ENCODE measurements at places on chromosomes 2 and 18.

DNA sequence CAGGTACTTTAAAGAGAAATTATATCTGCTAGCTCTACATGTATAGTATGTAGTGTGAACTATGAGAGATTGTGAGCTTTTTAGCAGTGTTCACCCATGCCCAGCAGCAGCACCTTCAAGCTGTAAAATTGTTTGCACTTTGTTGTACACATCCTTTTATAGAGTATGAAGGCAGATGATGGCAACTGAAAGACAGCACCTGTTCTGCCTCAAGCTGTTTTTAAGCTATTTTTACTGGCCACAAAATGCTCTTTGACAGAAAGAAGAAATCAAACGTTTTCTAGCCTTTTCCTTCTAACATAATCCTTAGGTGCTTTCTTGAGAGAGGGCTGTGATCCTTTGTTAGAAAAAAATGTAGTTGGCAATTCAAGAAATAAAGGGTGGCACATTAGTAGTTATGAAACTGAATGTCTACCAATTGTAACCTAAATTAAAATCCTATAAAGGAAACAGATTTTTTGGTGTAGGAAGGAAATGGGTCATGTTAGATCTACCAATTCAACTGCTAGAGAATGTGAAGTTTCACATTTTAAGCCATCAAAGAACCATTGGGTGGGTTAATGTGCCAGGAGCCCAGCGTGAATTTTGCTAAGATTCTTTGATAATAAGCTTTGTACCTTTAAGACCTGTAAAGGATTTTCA is 59.5 kb downstream of the R3HDM1 start:
- DNase-seq, result no peak

GRCh38 chr2:98927027-98927426 is 9.0 kb downstream of the CRACDL start:
- DNase-seq, result no peak

- DNase-seq, result no peak
Observed at GRCh38 chr2:174796319-174796771, 32.1 kb upstream of the CHRNA1 start.

DNA sequence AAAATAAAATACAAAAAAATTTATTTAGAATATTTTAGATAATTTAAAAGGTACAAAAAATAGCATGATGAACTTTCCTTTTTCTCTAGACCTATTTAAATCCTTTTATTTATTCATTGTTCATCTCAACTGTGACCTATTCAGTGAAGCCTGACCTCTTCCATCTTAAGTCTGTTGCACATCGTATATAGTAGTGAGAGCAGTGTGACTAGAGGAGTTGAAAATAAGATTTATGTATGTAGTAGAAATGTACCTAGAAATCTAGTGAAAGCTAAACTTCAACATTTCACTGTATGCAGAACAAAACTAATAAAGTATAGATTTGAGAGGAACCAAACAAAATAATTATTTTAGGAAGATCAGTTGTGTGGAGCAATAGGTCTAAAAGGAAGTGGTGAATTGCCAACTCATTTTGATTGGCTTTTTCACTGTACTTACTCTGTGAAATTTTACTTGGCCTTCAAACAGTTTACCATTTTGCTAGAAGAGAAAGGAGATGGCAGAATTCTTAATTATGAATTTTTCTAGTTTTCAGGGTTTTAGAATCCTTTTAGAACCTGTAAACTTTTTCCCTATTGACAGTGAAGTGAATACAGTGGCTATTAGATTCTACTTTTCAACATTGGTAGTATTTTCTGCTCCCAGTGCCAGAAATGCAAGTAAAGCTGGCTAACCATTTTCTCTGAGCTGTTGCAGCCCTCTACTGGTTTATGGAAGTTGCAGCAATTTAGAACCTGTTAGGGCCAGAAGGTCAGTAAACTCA is 11.0 kb downstream of the ANKRD12 start:
- DNase-seq, result no peak

- no peak for DNase-seq
Observed at GRCh38 chr2:173346035-173346434, 8.6 kb upstream of the CDCA7 start.

- no peak for DNase-seq
Observed at GRCh38 chr18:6362559-6363129, 52.1 kb downstream of the L3MBTL4 start.

DNA sequence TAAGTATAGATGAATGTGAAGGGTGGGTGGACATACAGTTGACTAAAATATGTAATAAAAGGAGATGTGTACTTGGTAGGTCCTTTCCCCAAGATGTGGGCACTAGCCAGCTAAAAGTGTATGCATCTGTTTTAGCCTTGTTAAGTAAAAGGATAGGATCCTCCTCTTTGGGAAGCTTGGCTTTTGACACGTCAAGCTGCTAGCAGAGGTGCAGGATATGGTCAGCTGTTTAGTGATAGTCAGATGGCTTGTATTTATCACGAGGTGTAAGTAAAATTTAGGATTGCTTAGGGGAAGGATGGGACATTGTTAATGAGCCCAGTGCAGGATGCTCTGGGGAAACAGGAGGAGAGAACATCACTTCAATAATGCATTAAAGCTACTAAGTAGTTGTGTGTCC is 1.5 kb downstream of the MFSD6 start:
- DNase-seq, result no peak

DNA sequence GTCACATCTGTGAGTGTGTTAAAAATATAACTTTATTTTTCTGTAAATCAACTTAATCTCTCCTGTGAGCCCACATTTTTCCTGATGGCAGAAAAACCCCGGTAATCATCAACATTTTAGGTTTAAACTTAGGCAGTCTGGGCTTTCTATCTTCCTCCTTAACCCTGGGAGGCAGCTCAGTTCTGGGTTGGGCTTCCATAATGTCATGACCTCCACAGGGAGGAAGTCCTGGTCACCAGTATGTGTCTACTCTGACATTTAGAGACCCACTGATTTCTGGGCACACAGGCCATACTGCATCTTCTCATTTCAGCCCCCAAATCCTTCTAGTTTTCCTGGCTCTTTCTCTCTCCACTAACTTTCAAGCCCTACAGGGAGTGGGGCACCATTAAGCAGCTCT is 181.2 kb downstream of the DYSF start:
- no peak for DNase-seq

DNA sequence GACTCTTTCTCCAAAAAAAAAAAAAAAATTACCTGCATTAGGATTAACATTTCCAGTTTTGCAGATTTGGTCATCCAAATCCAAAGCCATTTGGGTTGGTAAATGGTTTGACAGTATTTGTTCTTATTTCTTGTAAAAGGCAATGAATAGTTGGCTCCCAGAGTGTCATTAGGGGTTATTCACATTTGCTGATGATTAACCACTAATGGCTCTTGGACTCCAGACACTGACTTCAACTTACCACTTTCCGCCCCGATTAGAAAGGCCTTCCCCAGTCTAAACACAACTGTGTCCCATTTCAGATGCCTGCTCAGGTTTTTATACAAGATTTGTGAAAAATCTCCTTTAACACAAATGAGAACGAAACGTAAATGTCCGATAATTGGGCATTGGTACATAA is 9.6 kb upstream of the TGIF1 start:
- DNase-seq, result no peak

- DNase-seq, result no peak
Observed at GRCh38 chr2:85452237-85452636, 33.7 kb downstream of the SH2D6 start.

DNA sequence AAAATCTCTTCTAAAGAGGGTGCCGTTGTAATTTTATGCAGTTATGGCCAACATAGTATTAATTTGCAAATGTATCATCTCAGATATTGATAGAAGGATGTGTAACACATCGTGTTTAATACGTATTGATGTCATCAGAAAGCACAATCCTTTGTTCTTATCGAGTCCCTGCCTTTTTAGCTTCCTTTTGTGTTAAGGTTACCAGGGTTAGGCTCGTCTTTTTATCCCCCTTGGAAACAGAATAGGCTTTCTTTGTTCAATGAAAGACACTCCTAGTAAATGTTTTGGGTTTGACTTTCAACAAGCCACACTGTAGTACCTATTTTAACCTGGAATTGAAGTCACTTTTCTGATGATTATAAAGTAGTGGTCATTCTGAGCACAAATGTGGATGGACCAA is 136.2 kb downstream of the WDR7 start:
- no peak for DNase-seq

- no peak for DNase-seq
Observed at GRCh38 chr18:3728704-3729437, 278.9 kb downstream of the TGIF1 start.

DNA sequence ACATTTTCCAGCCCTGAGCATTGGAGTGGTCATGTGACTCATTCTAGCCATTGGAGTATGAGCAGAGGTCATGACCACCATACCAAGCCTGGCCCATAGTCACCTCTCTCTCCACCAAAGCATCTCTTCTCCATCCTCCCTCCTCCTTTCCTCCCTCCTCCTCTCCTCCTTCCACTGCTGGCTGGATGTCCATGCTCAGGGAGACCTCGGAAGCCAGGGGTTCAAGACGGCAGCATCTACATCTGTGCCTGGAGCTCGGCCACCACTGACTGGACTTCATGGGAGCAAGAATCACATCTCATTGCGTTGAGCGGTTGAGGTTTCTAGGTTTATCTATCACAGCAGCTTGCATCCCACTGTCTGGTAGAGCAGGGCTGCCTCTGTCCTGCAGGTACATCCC is 252.4 kb downstream of the NDUFA10 start:
- DNase-seq, result no peak

DNA sequence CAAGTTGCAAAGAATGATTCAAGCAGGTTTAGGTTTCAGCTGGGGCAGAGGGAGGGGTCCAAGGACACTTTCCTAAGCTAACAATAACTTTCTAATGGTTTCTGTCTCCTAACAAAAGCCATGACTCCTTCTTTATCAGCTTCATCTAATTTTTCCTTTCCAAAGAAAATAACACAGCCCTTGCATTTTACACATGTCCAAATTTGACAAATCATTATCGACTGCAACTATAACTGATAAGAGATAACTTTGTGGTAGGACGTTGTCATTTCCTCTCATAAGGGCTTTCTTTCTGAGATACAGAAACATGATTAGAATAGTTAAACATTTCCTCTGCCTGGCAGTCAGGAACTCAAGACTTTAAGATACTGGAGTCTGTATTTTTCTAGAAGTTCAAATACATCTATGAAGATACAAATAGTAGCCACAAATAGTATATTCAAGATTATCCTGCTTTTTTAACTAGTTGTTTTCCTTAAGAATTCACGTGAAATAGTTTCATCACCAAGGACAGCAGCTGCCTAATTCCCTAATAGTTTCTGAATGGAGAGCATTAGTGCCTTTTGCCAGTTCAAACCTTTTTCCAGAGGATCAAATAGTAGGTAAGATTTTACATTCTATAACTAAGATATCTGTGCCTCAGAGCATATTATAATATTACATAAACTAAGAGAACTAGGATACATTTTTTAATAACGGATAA is 263.2 kb downstream of the EXOC6B start:
- no peak for DNase-seq

DNA sequence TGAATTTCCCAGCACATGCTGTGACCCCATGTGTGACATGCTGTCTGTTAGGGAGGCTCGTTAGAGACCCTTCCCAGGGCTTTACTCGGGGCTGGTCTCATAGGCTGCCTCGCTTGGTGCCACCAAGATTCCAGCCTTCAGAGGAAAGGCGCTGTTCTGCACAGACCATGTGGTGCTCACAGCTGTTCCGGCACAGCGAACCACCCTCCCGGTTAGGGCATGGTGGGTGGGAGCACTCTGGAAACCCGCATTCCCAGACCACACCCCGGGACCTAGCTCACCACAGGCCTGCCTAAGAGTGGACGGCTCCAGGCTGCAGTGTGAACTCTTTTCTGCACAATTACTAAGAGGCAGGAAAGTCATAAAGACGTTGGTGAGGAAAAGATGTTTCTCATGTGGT is 112.0 kb downstream of the MBP start:
- DNase-seq, result no peak

GRCh38 chr2:40105593-40105992 is 326.5 kb upstream of the THUMPD2 start:
- no peak for DNase-seq

GRCh38 chr2:188940171-188940570 is 34.0 kb upstream of the COL3A1 start:
- DNase-seq, result no peak

GRCh38 chr2:99812426-99812825 is 322.6 kb upstream of the REV1 start:
- no peak for DNase-seq

DNA sequence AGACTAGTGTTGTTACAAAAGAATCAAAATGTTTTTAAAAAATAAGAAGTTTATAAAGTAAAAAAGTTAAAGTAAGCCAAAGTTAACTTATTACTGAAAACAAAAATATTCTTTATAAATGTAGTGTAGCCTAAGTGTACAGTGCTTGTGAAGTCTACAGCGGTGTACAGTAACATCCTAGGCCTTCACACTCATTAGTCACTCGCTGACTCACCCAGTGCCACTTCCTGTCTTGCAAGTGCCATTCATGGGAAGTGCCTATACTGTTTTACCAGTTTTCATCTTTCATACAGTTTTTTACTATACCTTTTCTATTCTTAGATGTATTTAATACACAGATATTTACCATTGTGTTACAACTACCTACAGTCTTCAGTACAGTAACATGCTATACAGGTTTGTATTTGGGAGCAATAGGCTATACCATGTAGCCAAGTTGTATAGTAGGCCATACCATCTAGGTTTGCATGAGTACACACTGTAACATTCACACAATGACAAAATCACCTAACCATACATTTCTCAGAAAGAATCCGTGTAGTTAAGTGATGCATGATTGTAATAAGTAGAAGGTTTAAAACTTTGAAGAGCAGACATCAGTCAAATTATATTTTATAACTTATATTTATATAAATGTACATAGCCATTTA is 13.4 kb downstream of the SERPINB7 start:
- DNase-seq, result peak; percentile 53

- no peak for DNase-seq
Observed at GRCh38 chr2:115290478-115290877, 848.0 kb downstream of the DPP10 start.

GRCh38 chr2:122341007-122341406 is 585.6 kb downstream of the TSN start:
- no peak for DNase-seq

- DNase-seq, result no peak
Observed at GRCh38 chr2:234259440-234259839, 208.9 kb downstream of the SPP2 start.

- DNase-seq, result no peak
Observed at GRCh38 chr2:795531-796041, 118.4 kb upstream of the TMEM18 start.

GRCh38 chr18:58205443-58206160 is 161.6 kb downstream of the NEDD4L start:
- DNase-seq, result no peak

GRCh38 chr2:188327518-188328213 is 36.0 kb downstream of the GULP1 start:
- DNase-seq, result no peak

DNA sequence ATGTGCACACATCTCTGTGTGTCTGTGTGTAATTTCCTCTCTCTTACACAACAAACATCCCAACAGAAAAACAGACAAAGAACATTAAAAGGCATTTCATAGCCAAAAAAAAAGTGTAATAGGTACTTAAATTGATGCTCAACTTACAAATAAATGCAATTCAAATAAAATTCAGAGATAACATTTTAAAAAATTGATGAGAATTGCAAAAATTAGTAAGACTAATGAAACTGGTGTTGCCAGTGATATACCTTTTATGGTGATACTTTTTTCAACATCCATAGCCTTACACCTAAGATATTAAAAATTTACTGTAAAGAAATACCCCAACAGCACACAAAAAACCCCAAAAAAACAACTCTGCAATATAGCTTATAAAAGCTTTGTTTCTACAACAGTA is 76.0 kb downstream of the SS18 start:
- DNase-seq, result no peak

- no peak for DNase-seq
Observed at GRCh38 chr2:48727560-48727959, 28.0 kb downstream of the LHCGR start.

- DNase-seq, result no peak
Observed at GRCh38 chr2:236831698-236832097, 254.0 kb upstream of the COPS8 start.

- DNase-seq, result no peak
Observed at GRCh38 chr2:234464291-234464645, 32.6 kb downstream of the ARL4C start.
